ENCODE measurements at places on chromosomes 13 and 19. TPM values are rescaled to one million over a fixed set of nuclear protein-coding genes. Genes with fewer than 3 reads are reported as not detected.

- no peak for DNase-seq
Observed at GRCh38 chr19:41175801-41176777, 16.9 kb upstream of the CYP2S1 start.

Gene ZNF681
- 0.28 TPM for total RNA-seq

DNA sequence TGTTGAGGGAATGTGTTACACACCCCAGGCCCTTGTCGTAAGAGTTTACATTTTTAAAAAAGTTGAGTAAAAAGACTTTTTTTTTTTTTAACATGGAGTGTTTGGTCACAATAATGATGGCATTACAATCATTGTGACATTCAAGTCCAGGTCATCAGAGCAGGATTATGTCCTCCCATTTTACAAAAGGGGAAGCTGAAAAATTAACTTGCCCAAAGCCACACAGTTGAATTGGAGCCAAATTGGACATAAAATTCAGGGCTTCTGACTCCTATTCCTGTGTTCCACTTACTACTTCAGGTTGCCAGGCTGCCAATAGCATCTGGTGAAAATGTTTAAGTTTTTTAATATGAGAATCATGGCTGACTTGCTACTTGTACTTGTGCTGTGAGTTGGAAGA, 49.3 kb downstream of the DLEU7 start:
- no peak for DNase-seq

Gene SHC2
- total RNA-seq = 14.8 TPM

DNA sequence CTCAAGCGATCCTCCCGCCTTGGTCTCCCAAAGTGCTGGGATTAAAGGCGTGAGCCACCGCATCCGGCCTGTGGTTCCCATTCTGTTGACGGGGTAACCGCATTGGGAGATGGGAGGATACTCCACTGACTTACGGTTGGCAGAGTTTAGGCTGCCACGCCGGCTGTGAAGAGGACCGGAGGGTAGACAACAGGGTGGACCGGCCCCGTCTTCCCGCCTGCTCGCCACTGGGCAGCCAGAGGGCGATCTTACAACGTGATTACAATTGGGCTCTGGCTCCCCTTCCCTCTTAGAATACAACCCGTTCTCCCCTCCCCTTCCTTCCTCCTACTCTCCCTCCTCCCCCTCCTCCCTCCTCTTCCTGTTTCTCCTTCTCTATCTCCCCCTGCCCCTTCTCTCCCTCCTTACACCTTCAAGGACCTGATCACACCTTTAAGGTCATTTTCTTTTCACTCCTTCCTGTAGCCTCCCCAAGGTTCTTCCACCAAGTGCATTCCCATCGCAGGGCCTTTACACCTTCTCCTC, 957 bp upstream of the CCDC194 start:
- DNase-seq = peak; percentile 82

Measured in heart left ventricle (tissue), 16 donors.